NCI-H1930 (cell line): ENCODE measurements at places on chromosomes 4 and X.

GRCh38 chr4:180751009-180751408 is 1492.2 kb upstream of the TENM3 start:
- no peak for DNase-seq

DNA sequence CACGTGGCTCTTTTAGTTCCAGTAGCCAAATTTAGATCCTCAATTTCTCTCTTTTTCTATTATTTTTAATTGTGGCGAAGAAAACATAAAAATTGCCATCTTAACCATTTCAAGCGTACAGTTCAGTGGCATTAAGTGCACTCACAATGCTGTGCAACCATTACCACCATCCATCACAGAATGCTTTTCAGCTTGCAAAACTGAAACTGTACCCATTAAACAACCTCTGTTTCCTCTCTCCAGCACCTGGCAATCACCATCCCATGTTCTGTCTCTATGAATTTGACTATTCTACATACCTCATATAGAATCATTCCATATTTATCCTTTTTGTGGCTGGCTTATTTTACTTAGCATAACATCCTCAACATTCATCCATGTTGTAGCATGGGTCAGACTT is 74.9 kb downstream of the METTL14 start:
- DNase-seq: no peak

DNA sequence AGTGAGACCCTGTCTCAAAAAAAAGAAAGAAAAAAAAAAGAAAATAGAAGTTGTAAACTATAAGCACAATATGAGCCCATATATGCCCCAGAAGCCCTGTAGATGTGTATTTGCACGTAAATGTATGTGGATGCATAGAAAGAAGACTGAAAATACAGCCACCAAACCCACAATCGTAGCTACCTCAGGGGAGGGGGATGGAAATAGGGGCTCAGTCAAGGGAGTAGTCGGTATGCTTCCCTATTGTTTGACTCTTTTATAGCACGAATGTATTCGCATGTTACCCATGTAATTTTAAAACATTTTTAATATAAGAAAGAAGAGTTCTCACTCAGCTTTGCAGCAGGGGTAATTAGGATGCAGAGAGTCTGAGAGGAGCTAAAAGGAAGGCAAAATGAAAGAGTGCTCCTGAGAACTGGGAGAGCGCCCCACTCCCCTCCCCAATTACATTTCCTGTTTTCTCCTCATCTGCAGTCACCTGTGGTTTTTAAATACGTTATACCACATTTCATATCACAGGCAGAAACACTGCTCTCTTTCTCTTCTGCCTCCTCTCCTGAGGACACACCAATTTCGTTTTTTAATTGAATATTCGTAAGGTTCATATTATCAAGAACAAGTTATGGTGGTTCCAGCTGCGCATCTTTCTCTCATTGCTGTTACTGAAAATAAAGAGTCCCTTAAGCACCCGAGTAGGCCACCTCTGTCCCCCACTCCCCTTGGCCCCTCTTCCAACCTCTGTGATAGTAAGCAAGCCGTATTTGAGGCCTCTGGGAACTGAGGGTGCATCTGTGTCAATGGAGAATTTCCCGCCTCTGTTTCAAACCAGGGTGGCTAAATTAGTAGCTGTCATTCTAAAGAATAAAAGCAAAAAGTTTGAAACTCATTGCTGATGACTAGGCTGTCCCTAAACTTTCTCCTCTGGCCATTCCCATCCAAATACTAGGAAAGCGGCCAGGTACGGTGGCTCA is 10.7 kb downstream of the SEPTIN6 start:
- no peak for DNase-seq

GRCh38 chr4:5755679-5756078 is 44.7 kb downstream of the EVC start:
- DNase-seq: no peak

DNA sequence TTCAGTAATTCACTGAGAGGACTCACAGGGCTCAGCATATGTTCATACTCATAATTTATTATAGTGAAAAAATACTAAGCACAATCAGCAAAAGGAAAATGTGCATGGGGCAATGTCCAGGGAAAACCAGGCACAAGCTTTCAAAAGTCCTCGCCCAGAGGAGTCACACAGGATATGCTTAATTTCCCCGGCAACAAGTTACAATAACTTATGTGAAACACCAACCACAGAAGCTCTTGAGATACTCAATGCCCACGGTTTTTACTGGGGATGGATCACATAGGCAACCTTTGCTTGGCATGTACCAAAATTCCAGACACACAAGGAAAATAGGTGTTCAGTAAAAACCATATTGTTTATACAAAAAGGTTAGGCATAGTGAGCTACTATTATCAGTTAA is 38.5 kb upstream of the STPG2 start:
- DNase-seq: no peak

GRCh38 chrX:21972721-21973120 is 32.2 kb downstream of the SMS start:
- DNase-seq: no peak

GRCh38 chrX:153405426-153405825 is 4.3 kb upstream of the PNMA6E start:
- no peak for DNase-seq
